ENCODE measurements at places on chromosomes 6 and 20. TPM values are rescaled to one million over a fixed set of nuclear protein-coding genes. Genes with fewer than 3 reads are reported as not detected.

Gene ARFGEF3
- 1.8 TPM for total RNA-seq

Gene ADGRF5
- 57.3 TPM for total RNA-seq

Gene CYP21A2
- not detected for total RNA-seq

Gene EYS
- total RNA-seq = under 0.01 TPM

Gene PDE10A
- total RNA-seq = 6.3 TPM

Gene ITPR3
- 6.7 TPM for total RNA-seq

Gene PTGIS
- total RNA-seq = 0.44 TPM

Gene PPIL6
- total RNA-seq = 0.60 TPM

Gene CTAGE9
- not detected for total RNA-seq

Gene KHDC1L
- not detected for total RNA-seq

Gene TP53INP2
- total RNA-seq = 3.6 TPM

Gene KIF3B
- total RNA-seq = 22.6 TPM

Gene BEND3
- total RNA-seq = 1.3 TPM

Gene ZBP1
- total RNA-seq = not detected

Gene ADGRB3
- total RNA-seq = not detected

Gene F13A1
- not detected for total RNA-seq

Gene SLC35F1
- total RNA-seq = not detected

Gene USP49
- total RNA-seq = 1.3 TPM

Gene PRL
- total RNA-seq = not detected

Gene TDP2
- total RNA-seq = 19.0 TPM

Gene OR2J3
- total RNA-seq = not detected

Gene OGFR
- 23.0 TPM for total RNA-seq

Gene ATP6V1G2
- total RNA-seq = 0.20 TPM

Gene RIPPLY2
- 0.40 TPM for total RNA-seq

Gene RIMS1
- total RNA-seq = 51.8 TPM

Gene EYA2
- not detected for total RNA-seq

Gene WFDC5
- total RNA-seq = not detected

Gene ZC2HC1B
- not detected for total RNA-seq

Gene PTK6
- total RNA-seq = under 0.01 TPM

Gene PCSK2
- total RNA-seq = not detected

Gene ID1
- 838 TPM for total RNA-seq

Gene BMP7
- not detected for total RNA-seq

Gene MLIP
- total RNA-seq = 1.1 TPM

Gene TOX2
- 1.7 TPM for total RNA-seq

Gene HLA-DOA
- total RNA-seq = not detected

Gene HLA-DQB2
- total RNA-seq = not detected

Gene OR2H2
- total RNA-seq = not detected

Gene BTBD9
- 5.9 TPM for total RNA-seq

Gene OR2H1
- not detected for total RNA-seq

Gene TCF21
- not detected for total RNA-seq

Gene MAP7
- 0.44 TPM for total RNA-seq

Gene SIRPG
- not detected for total RNA-seq

Gene NOL7
- total RNA-seq = 38.1 TPM

Gene SUMO4
- 1.2 TPM for total RNA-seq

Gene ESR1
- under 0.01 TPM for total RNA-seq

Gene SCRT2
- total RNA-seq = not detected

Gene CFB
- total RNA-seq = 0.60 TPM

Gene C6orf163
- total RNA-seq = 0.79 TPM

Gene TMEM170B
- 2.0 TPM for total RNA-seq

Gene BPIFA1
- not detected for total RNA-seq

Gene TNF
- total RNA-seq = not detected

Gene MEP1A
- not detected for total RNA-seq

Gene RAET1G
- total RNA-seq = 0.20 TPM

Gene XKR7
- total RNA-seq = under 0.01 TPM

Gene RRP36
- total RNA-seq = 64.9 TPM

Gene MUCL3
- total RNA-seq = not detected

Gene TREM1
- total RNA-seq = not detected

Gene SIRPB2
- 0.20 TPM for total RNA-seq

Gene OXT
- total RNA-seq = not detected

All from lung microvascular endothelial cell (primary cell).